Stimulated activated naive CD4-positive, alpha-beta T cell treated with Interleukin-2 at 50 U/mL for 16 hours (primary cell): ENCODE measurements at places on chromosomes 5 and 9.

- DNase-seq = no peak
Measured at GRCh38 chr9:134381272-134381661, 55.0 kb downstream of the RXRA start.

GRCh38 chr5:31850981-31851689, 212.2 kb downstream of the PDZD2 start:
- no peak for DNase-seq

- DNase-seq = no peak
Measured at GRCh38 chr5:136517755-136518154, 152.4 kb upstream of the TRPC7 start.

DNA sequence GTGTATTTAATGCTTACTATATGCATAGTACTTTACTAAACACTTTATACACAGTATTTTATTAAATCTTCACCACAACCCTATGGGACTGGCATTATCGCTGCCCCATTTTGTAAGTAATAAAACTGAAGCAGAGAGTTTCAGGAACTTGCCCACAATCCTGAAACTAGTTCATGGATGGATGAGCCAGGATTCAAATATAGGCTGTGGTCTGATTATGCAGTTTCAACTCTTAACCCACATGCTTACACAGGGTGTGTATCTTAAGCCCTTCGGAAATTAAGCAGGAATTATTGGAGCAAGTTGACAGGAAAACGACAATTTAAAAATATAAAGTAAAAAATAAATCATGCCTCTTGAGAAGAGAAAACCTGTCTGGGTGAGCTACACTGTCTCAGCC, 109.0 kb downstream of the ATP10B start:
- DNase-seq = no peak

DNA sequence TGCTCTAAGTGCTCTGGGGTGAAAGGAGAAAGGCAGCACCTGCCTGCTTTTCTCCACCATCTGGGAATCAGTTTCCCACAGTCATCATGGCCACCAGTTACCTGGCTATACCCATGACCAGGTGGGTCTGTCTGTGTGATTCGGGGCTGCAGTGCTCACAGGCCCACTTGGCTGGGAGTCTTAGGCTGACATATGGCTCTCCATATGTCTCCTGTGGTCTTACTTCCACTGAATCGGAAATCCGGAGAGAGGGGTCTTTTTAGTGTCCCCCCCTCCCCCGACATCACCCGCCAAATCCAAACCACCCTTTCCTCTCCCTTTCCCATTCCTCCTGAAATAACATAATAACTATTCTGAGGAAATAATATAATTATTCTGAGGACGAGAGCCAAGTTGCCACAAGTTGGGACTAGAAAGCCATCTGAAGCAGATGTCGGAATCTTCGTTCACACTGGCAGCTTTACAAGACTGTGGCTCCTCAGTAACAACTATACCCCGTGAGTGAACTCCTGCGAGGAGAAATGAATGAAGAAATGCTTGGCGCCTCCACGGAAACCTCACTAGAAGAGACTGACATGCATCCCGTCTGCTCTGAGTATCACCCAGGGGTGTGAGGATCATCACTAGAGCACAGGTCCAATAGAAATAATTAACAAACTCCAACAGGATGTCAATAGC, 143.4 kb downstream of the MYO10 start:
- DNase-seq = no peak

- DNase-seq = no peak
Measured at GRCh38 chr5:158785397-158785796, 314.3 kb downstream of the EBF1 start.

DNA sequence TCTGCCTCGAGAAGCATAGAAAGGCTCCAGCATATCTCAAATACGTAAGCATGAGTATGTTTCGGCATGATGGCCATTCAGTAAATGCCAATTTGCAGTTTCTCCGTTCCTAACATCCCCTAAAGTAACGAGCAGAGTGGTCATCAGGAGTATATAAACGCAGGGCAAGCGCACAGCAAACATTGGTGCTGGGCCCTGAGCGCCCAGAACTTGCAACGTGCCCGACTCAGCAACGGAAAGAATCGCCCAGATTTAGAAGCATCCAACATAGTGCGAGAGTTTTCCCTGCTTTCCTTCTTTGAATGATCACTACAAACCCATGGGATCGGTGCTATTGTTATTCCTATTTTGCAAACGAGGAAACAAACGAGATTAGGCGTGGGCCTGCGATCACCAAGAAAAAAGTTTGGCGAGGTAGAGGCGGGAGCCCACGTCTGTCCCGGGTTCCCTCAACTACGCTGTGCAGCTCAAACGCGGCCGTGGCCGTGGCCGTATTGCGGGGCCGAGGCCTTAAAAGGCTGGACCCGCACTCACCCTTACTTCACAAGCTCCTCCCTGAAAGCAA, 505 bp downstream of the RPS14 start:
- no peak for DNase-seq

- DNase-seq = no peak
Measured at GRCh38 chr9:136634904-136635303, 27.8 kb upstream of the EGFL7 start.

- DNase-seq = no peak
Measured at GRCh38 chr5:94021246-94021645, 279.8 kb upstream of the POU5F2 start.

GRCh38 chr5:54514841-54515432, 2.6 kb upstream of the SNX18 start:
- no peak for DNase-seq

DNA sequence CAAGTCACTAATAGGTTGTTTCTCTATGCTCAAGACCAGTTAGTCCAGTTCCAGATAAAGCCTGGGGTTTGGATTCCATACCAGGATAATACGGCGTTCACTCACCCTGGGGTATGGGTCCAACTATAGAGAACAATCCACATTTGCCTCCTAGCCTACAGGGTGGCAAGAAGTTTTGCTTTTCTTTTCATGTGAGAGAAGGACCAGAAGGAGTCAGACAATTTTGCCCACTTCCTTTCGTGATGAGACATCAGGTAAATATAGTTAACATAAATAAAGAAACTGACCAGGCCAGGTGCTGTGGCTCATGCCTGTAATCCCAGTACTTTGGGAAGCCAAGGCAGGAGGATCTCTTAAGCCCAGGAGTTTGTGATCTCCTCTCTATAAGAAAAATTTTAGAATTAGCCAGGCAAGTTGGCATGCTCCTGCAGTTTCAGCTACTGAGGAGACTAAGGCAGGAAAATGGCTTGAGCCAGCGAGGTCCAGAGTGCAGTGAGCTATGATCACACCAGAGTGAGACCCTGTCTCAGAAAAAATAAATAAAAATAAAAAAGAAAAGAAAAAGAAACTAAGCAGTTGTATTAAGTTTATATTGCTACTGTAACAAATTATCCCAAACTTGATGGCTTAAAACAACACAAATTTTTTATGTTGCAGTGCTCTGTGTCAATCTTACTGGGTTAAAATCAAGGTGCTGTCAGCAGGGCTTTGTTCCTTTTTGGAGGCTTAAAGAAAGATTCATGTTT, 7.5 kb upstream of the REEP5 start:
- no peak for DNase-seq

- peak; percentile 55 for DNase-seq
Measured at GRCh38 chr5:42993516-42994245, 46.4 kb downstream of the ANXA2R start.

DNA sequence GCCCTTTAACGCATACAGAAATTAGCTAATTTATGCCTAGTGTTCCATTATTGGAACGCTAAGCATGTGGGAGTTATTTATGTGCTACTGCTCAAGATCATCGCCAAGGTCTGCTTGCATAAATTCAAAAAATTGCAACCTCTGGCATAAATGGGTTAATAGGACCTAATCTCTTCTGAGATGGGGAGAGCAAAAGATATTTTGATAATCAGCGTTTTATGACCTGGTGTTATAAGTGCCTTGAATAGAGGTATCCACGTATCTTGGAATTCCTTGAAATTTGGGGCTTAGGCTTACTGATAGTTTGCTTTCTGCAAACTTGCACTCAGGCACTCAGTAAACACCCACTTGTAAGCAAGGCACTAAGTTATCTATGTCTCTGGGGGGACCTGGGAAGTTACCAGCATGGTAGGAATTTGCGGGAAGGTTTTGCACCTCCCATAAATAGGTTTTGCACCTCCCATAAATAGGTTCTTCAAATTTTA, 1.8 kb downstream of the SUB1 start:
- DNase-seq = no peak

DNA sequence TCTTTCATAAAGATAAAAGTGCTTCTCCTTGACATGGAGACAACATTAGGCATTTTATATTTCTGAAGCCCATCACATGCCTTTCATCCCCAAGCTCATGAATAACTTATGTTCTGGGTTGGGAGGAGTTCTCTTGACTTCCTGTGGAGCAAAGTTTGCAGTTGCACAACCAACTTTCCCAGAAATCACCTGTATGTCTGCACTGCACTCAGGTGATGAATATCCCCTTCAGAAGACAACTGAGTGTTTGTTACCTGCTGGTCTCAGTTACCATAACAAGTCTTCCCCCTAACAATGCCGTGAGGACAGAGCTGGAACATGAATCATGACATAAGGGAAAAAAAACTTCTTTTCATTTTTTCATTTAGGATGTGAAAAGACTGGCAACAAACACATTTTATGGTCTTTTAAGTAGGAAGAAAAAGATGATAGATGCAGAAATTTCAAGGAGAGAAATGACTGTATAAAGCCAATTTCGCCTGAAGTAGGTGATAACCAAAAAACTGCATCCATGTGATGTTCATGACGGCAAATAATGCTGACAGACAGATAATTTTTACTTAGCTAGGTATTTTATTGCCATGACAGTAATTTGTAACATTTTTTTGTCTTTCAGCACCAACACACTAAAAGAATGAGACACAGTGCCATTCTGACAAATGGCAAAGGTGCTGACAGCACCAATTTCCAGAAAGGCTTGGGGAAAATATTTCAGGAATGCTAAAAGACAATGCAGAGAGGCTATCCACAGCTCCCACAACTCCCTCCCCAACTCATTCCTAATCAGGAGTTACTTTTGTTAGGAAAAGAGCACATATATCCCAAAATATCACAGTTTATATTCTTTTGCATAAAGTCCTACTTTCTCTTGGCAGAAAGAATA, 656.3 kb downstream of the PRELID2 start:
- DNase-seq = no peak

- DNase-seq = no peak
Measured at GRCh38 chr5:180304431-180305375, 12.8 kb upstream of the MAPK9 start.

DNA sequence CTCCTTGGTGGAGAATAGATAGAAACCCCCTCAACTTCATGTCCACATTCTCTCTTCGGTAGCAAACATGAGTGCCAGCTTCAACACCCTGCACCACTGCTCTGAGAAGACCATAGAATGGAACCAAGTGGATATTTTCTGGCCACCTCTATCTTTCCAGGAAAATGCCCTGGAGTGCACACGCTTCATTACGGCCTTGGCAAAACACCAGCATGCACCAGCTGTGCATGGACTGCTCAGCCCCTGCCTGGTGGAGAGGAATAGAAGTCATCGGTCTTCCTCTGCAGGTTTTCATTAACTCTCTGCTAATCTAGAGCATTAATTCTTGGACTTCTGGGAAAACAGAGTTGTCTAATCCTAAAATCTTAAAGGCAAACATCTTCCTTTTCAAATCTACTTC, 211.6 kb upstream of the TMEM161B start:
- DNase-seq = no peak

DNA sequence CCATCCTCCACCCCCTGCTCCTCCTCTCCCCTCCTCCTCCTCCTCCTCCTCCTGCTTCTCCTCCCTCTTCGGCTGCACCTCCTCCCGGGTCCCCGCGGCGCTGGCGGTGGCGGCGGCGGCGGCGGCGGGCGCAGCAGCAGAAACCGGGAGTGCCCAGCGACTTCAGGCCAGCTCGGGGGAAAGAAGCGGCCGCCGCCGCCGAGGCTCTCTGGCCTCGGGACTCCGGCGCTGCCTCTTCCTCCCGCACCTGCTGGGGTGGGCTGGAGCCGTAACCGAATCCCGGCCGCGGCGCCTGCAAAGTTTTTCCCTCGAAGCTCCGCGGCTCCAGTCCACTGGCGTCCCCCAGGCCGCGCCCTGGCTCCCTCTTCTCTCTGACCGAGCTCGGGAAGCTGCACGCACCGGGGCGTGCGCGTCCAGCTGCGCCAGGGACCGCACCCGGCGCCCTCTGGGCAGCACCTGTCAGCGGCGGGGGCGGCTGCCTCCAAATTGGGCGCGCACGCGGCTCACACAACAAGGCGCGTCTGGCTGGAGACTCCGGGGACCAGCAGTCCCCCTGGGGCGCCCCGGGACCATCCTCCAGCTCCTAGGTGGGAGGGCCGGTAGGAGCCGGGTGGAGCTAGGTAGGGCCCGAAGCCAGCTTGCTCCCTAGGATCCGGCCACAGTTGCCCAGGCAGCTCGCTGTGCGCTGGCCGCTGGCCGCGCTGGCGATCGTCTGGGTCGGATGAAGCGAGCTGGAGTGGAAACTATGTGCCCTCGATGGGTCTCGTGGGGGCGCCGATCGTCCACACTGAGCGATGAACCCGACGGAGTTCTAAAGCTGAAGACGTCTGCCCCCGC, at the start of gene MCTP1:
TSS of gene MCTP1 (minus strand) at position 523 of the 837 bp plus-strand sequence.
- no peak for DNase-seq

GRCh38 chr9:134291961-134292871, 34.0 kb upstream of the RXRA start:
- DNase-seq = no peak

DNA sequence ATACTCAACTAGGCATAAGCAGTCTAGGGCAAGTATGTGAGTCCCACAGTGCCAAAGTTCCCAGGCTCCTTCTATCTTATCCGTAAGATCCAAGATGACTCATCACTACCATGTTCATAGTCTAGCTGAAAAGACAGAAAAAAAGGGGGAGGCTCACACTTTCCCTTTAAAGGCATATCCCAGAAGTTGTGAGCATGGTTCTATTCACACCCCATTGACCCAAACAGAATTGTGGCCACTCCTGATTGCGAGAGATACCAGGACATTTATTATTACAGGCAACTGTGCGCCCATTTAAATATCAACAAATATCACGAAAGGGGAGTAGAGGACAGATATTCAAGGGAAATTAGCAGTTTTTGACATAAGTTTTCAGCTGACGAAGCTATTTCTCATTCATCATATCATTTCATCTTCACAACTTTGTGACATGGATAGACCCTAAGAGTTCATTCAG, 8.1 kb upstream of the PFDN1 start:
- DNase-seq = no peak

DNA sequence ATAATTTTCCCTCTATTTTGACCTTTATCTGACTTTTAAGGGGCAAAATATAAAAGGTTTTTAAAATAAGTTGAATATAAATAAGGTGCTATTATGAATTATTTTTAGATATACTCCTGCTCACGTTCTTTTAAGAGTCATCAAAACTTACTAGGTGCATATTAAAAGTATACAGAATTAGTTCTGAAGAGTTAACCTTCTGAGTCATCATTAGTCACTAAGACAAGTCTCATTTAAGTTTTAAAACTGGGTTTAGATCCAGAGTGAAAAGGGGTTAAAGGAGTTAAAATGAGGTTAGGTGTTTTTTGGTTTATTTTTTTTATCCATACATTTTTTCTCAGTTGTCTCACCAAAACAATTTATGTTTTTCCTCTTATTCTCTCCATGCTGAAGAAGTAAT, 41.7 kb downstream of the SMIM15 start:
- DNase-seq = no peak

DNA sequence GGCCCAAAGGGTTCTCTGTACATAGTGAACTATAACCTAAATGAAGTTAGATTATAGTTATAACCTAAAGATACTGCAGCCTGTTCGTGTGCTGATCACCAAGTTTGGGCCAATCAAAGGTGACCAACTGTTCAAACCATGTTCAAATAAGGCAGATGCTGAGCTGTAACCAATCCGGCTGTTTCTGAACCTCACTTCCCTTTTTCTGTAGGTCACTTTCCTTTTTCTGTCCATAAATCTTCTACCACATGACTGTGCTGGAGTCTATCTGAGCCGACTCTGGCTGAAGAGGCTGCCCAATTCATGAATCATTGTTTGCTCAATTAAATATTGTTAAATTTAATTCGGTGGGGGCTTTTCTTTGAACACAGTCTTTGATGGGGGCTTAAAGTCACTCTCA, 1920.2 kb downstream of the MAT2B start:
- DNase-seq = no peak
